ENCODE measurements at places on chromosomes 5 and 9.

- DNase-seq: no peak
Observed at GRCh38 chr5:152462021-152462721, 57.1 kb upstream of the NMUR2 start.

- no peak for DNase-seq
Observed at GRCh38 chr5:149424371-149425315, 45.6 kb upstream of the IL17B start.

DNA sequence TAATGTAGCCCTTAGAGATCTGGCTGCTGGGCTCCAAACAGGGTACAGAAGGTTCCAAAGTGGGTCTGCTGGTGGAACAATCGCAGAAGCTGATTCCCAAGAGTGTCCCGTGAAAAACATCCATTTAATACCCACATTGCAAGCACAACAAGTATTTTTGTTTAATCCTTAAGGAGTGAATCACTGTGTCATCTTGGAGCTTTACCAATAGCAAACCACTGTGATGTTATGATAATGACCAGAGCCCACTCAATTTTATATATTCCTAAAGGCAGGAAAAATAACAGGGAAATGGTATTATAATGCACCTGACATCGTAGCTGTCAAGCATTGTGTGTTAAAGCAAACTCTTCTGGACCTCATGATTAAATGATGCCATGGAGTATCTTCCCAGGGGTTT, 291.9 kb downstream of the FBXL7 start:
- no peak for DNase-seq

DNA sequence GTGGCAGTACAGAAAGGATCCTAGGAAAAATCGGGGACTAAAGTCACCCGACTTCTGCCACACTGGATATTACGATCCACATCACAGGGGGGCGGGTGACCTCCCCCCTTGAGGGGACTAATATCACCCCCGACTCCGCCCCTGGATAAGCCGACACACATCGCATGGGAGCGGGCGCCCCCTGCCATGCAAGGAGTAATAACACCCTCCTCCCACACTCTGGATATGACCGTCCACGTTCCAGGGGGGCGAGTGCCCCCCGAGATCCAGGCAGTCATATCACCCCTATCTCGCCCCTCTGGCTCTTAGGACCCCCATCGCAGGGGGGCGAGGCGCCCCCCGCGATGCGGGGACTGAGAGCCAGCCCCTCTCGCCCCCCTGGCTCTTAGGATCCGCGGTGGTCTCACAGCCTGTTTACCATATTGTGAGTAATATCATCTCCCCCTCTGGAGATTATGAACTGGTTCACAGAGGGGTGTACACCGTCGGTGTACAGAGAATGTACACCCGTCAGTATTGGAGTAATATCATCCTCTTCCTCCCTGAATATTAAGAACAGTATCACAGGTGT, 423.0 kb downstream of the DIRAS2 start:
- DNase-seq: peak; percentile 25

- no peak for DNase-seq
Observed at GRCh38 chr5:135971701-135972100, 16.9 kb upstream of the LECT2 start.

GRCh38 chr9:125411171-125411756, 149.6 kb downstream of the GAPVD1 start:
- no peak for DNase-seq

DNA sequence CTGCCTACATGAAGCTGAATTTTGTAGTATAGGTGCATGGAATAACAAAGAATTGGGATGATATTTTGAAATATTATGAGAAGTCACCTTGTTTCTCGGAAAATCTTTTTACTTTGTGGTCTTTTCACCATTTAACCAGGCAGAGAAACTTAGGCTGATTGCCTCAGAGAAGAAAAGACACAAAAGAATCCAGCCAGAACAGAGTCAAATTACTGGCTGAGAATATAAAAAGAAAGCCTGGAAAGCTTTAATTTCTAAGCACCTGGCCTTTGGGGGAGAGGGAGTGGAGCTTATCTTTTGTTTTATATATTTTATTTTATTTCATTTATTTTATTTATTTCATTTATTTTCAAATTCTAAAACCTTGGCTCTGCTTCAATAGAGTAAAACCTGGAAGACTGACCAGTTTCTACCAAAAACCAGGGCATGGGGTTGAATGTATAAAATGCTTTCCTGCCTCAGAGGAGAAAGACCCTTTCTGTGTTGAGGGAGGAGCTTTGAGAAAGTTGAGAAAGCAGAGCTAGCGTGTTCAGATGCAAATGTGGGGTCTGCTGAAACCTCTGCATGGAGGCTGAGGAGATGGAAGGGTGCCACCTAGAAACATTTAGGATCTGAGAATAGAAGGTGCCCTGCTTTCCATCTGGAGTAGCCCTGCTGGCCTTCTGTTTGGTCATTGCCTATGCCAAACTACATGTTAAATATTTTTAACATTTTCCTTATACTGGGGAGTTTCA, 81.6 kb downstream of the NREP start:
- no peak for DNase-seq

DNA sequence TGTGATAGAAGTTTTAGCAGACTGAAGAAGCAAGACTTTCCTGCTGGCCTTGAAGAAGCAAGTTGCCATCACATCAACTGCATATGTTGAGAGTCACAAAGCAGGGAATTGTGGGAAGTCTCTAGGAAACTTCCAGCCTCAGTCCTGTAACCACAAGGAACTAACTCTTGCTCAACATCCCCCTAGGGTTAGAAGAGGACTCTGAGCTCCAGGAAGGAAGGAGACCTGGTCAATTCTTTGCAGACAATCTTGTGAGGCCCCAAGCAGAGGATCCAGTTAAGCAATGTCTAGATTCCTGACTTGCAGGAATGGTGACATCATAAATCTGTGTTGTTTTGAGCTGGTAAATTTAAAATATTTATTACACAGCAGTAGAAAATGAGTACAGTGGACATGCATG, 18.6 kb upstream of the ZNF366 start:
- DNase-seq: no peak

DNA sequence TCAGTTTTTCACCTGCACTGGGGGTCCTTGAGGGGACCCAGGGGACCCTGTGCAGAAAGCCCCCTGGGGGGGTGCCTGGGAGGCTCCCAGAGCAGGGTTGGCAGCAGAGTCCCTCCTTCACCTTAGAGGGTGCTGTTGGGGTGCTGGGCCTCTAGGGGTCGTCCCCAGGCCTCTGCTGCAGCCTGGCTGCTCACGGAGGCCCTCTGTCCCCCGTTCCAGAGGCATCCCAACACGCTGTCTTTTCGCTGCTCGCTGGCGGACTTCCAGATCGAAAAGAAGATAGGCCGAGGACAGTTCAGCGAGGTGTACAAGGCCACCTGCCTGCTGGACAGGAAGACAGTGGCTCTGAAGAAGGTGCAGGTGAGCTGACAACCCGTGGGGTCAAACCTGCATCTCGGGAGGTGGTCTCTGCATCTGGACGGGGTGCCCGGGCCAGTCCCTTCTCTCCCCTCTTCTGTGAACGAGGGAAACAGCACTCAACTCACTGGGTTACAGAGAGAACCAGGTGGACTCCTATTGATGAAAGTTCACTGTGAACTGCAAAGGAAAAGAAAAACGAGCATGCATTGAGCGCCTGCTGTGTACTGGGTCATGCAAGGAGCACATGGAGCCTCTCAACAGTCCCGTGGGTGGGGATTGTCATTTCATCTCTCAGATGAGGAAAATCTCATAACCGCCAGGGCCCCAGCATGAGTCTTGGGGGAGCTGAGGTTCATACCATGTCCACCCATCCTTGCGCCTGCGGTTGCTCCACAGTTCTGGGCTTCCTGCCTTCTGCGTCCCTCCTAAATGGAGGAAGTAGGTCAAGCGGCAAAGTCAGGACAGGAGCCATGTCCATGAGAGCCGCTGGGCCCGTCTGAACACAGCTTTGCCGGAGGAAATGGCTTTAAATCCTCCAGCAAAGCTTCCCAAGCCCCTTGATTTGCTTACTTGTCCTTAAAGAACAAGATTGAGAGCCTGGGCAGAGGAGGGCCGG, 54.8 kb downstream of the NEK6 start:
- DNase-seq: no peak

GRCh38 chr9:1759771-1760300, 255.3 kb upstream of the SMARCA2 start:
- no peak for DNase-seq

- no peak for DNase-seq
Observed at GRCh38 chr5:1103505-1104326, 8.1 kb downstream of the SLC12A7 start.

- DNase-seq: no peak
Observed at GRCh38 chr9:136693490-136694162, 6.4 kb upstream of the AGPAT2 start.

GRCh38 chr9:93132287-93132927, 1.6 kb downstream of the NINJ1 start:
- no peak for DNase-seq

DNA sequence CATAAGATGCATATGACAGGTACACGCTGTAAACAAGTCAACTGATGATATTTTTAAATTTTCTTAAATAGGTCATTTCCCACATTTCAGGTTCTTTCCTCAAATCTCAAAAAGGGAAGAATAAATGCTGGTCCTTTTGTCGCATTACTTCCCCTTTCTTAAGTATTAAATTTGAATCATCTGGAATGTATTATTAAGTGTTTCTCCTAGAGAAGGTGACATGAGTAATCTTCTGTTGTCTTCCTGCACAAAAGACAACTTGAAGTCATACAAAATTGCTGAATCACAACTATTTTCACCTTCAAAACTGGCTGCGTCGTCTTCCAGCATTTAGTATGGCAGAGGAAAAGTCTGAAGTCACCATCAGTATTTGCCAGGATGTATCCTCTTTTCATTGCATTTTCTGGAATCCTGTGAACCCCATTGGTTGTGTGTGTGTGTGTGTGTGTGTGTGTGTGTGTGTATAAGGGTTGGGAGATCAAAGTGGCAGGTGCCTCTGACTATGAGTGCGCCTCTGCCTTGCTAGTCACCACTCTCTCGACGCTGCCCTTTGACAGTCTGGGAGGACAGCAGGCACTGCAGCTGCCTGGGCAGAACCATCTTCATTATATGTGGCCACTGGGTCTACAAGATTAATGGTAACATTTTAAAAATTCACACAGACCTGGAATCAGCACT, 86.9 kb downstream of the MVB12B start:
- no peak for DNase-seq
